Fibroblast of mammary gland (primary cell): ENCODE measurements at places on chromosomes 5 and 9.

GRCh38 chr5:73027816-73028215 lies 72.0 kb downstream of the FCHO2 start:
- no peak for DNase-seq

- DNase-seq = peak; percentile 30
Measured at GRCh38 chr5:93782978-93783377, 41.6 kb upstream of the POU5F2 start.

DNA sequence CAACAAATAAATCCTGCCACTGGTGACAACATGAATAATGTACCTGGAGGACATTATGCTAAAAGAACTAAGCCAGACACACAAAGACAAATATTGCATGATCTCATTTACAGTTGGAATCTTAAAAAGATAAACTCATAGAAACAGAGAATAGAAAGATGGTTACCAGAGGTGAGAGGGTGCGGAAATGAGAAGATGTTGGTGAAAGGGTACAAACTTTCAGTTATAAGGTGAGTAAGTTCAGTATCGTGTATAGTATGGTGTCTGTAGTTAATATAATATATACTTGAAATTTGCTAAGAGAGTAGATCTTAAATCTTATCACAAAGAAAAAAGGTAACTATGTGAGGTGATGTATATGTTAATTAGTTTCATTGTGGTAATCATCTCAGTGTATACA lies 63.3 kb downstream of the PRRC1 start:
- DNase-seq = no peak

DNA sequence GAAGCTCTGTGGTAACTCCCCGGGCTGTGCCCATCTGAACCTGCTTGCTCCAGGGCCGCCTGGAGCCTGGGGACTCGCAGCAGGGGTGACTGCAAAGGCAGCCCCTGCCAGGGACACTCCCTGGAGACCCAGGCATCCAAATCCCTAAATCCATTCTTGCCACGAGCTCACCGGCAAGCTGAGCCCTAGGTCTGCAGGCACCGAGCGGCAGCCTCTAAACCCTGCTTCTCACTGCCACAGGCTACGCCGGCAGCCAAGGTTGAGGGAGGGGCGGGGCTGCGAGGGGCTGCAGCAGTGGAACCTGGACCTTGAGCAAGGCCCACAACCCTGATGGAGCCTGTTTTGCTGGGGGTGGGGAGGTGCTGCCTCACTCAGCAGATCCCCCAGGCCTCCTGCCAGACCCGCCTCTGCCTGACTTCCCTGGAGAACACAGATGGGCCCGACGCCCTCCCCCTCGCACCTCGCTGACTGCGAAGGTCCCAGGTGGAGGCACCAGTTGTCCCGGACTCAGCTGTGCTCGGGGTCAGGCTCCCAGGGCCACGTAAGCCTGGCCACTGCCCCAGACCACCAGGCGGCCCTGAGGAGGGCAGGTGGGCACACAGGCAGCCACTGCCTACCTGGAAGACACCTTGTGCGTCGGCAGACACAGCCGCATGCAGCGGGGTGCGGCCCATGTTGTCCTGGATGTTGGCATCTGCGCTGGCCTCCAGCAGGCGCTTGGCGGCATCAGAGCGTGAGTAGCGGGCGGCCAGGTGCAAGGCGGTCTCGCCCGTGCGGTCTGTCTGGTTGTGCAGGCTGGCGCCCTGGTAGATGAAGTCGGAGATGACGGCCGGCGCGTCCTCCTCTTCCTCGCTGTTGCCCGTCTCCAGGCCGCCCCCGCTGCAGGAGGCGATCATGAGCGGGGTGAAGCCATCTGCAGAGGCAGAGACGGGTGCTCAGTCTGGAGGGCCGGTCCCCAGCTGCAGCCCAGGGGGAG lies 17.4 kb upstream of the SEC16A start:
- no peak for DNase-seq

- DNase-seq = no peak
Measured at GRCh38 chr5:139751236-139751635, 44.4 kb upstream of the PSD2 start.

DNA sequence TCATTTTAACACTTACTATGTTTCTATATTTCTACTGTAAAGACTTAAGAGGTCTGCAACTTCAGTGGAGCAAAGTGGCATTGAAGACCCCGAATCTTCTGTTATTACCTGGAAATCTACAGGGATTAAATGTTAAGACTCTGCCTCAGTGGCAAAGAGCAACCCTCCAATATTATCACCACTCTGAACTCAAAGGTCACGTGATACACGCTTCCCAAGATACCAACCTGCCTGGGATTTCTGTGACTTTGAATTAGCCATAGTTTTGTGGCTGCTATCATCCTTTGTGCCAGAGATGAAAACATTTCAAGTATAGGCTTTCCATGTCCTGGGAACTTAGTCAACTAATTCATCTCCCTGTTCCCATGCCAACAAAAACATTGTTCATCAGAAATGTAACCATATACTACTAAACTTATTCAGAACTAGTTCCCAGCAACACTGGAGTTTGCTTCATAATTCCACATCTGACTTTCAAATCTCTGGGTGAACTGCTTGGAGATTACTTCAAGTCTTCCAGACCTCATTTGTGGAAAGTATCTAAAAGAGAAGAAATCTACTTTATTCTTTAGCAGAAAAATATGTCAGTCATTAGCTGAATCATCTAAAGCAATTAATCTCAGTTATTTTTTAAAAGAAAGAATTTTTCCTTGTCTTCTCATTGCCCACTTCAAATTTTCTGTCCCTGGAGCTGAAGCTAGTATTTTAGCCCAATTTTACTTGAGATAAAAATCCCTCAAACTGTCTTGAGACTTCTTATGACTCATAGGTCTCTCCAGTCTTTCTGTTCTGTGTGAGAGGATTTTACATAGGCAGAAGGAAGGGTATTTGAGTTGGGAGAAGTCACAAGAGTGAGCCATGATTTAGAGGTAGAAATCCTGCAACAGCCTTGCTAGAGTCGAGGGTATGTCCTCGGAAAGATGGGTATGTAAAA lies 83.0 kb downstream of the ZNF462 start:
- peak; percentile 94 for DNase-seq

DNA sequence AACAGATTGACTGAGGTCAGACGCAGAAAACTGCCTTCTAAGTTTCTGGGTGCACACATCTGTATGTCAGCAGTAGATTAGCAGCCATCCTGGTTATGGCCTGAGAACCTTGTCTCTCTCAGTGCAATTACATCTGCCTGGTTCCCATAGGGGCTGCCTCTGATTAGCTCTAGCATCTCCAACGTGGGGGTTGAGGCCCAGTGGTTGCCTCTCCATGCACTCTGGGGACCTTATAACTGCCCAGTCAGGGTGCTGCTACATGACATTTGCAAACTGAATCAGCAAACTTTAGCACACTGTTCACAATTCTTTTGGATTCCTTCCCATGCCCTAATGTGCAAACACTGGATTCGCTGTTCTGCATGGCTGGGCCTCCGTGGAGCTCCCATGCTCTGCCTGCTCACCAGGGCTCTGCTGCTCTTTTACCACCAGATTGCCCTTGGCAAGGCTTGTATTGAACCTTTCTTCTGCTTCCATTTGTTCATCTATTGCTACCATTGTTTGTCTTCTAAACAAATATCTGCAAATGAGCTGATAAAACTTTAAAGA lies 36.2 kb downstream of the SNX18 start:
- DNase-seq = no peak

DNA sequence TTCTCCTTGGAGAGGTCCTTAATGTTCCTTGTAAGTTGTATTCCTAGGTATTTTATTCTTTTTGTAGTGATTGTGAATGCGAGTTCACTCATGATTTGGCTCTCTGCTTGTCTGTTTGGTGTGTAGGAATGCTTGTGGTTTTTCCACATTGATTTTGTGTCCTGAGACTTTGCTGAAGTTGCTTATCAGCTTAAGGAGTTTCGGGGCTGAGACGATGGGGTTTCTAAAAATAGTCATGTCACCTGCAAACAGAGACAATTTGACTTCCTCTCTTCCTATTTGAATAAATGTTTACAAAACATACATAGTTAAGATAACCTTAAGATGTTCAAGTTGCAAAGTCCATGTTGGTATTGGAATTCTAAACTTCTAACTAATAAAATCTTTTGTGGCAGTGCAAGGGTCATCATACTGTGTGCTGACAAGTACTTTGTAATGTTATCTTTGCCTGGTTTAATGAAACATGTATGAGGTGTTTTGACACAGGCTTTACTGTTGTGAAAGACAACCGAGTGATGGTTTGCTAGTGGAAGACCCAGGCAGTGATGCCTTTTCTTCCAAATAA lies 286.2 kb downstream of the MRPS30 start:
- no peak for DNase-seq

- DNase-seq = no peak
Measured at GRCh38 chr5:171599957-171600612, 180.6 kb downstream of the FGF18 start.

- DNase-seq = no peak
Measured at GRCh38 chr5:40441733-40442132, 238.0 kb upstream of the PTGER4 start.

- DNase-seq = no peak
Measured at GRCh38 chr5:10645146-10645545, 81.3 kb downstream of the ANKRD33B start.

GRCh38 chr9:127349483-127350113 lies 47.4 kb upstream of the SLC2A8 start:
- no peak for DNase-seq

- no peak for DNase-seq
Measured at GRCh38 chr9:105114318-105114717, 130.1 kb upstream of the SLC44A1 start.

- no peak for DNase-seq
Measured at GRCh38 chr5:148457183-148457620, 73.4 kb downstream of the FBXO38 start.

GRCh38 chr5:6730407-6730806 lies 17.2 kb downstream of the TENT4A start:
- no peak for DNase-seq

DNA sequence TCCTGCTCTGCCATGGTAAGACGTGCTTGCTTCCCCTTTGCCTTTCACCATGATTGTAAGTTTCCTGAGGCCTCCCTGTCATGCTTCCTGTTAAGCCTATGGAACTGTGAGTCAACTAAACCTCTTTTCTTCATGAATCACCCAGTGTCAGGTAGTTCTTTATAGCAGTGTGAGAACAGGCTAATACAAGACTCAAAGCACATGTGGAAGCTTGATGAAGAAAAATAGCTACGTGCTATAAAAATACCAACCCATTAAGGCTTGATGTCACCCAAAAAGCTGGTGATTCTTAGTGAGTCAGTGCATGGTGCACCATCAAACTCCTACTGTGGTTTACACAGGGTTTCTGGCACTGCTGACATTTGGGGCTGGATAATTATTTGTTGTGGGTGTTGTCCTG lies 332.2 kb downstream of the TMEM167A start:
- no peak for DNase-seq

DNA sequence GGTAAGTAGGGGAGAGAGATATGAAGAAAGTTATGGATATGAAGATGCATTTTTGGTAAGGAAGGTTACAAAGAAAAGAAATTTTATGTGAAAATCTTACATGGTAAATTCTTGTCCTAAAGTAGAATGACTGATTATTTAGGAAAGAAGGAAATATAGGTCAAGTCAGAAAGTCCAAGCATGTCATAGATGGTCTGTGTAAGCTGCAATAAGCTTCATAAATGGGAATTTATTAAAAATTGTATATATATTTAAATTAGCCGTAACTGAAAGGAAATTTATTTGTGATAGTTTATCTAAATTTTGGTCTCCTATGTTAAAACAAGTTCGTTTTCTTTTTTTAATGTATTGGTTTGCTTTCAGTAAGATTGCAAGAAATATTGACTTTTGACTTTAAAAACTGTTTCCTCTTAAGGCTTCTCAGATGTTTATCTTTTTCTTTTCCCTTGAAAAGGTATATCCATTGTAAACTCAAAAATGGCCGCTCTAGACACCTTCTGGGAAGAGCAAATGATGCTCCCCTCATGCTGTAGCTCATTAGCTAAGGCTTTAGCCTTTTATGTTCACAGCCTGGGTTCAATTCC lies 46.8 kb upstream of the HAPLN1 start:
- DNase-seq = peak; percentile 15

DNA sequence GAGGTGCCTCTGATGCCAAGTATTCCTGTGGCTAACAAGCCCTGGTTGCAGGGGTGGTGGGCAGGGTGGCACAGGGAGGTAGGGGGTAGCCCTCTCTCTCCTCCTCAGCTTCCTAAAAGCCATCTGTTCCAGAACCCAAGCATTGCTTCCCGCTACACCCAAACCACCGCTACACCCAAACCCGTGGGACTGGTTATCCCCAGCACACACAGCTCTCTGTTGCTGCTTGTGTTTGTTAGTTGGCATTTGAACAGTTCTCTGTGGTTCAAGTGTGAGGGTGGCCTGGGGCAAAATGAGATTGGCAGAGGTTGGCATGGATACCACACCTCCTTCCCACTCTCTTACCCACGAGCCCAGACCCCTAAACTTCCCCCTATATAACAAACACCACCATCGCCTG lies 40.4 kb downstream of the SPARC start:
- DNase-seq = no peak
